ENCODE measurements at places on chromosomes 13 and 19.

GRCh38 chr19:7106711-7107657 lies 37.5 kb downstream of the ZNF557 start:
- DNase-seq: no peak

DNA sequence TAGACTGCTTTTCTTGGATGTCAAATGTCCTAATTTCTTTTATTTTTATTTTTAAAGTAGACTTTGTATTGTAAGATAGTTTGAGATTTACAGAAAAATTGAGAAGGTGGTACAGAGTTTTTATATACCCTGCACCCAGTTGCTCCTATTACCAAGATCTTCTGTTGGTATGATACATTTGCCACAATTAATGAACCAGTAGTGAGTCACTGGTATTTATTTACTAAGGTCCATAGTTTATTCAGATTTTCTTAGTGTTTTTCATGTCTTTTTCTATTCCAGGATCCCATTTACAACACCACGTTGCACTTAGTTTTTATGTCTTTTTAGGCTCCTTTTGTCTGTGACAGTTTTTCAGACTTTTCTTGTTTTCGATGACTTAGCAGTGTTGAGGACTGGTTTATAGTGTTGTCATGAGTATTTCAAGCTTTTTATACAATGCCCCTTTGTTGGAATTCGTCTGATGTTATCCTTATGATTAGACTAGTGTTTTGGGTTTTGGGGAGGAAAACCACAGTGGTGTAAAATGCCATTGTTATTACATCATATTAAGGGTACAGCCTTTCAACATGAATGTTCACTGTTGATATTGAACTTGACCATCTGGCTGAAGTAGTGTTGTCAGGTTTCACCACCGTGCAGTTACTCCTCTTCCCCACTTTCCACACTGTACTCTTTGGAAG lies 35.9 kb downstream of the COG3 start:
- no peak for DNase-seq

- no peak for DNase-seq
These were observed 2678.4 kb downstream of the PCDH9 start for GRCh38 chr13:64551755-64552154.

DNA sequence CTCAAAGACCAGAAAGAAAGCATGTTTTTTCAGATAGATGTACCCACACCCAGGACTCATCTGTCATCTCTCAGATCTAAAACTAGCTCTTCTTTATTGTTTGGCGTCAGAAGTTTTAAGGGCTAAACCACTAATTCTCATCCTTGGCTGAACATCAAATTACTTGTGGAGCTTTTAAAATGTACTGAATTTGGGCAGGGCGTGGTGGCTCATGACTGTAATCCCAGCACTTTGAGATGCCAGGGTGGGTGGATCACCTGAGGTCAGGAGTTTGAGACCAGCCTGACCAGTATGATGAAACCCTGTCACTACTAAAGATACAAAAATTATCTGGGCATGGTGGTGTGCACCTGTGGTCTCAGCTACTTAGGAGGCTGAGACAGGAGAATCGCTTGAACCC lies 47.4 kb downstream of the RCBTB2 start:
- no peak for DNase-seq

- DNase-seq: no peak
These were observed 4.1 kb downstream of the IER2 start for GRCh38 chr19:13154241-13154778.

GRCh38 chr19:35935911-35936737 lies at the start of gene LRFN3:
Gene LRFN3, plus strand, starts transcription at chr19:35936374. Its CDS starts 3,052 bp downstream, at chr19:35939426.
- DNase-seq: peak; percentile 8

GRCh38 chr13:33512880-33513554 lies 227.5 kb upstream of the STARD13 start:
- DNase-seq: no peak

DNA sequence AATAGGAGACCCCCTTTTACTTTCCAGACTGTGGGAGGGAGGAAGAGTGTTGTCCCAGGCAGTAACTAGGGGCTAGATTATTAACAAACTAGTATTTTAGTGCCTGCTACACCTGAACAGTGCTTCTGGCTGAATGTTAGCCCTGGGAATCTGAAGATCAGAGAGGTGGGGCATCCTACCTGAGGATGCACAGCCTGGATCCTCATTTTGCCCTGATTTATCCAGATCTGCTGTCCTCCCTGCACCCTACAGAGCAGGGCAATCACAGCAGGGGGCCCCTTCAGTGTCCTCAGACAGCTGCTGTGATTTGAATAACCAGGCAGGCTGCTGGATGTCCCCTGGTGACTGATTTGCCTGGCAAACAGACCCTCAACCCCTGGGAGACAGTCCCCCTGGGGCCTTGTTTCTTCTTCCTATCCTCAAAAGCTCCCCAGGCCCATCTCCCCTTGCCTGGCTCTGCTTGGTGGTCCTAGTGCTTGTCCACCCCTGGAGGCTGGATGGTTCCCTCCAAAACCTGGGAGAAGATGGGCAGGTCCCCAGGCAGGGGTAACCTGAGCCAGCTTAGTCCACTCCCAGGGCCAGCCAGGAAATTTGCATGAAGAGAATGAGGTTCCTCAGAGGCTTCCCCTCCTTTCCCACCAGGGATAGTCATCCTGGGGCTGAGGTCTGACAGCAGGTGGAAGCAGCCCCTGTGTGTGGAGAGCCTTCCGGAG lies at the start of gene OVOL3:
Gene OVOL3 (plus strand): TSS at position 657 of the 713 bp plus-strand sequence. CDS start 60 bp downstream, outside the sequence.
- no peak for DNase-seq

DNA sequence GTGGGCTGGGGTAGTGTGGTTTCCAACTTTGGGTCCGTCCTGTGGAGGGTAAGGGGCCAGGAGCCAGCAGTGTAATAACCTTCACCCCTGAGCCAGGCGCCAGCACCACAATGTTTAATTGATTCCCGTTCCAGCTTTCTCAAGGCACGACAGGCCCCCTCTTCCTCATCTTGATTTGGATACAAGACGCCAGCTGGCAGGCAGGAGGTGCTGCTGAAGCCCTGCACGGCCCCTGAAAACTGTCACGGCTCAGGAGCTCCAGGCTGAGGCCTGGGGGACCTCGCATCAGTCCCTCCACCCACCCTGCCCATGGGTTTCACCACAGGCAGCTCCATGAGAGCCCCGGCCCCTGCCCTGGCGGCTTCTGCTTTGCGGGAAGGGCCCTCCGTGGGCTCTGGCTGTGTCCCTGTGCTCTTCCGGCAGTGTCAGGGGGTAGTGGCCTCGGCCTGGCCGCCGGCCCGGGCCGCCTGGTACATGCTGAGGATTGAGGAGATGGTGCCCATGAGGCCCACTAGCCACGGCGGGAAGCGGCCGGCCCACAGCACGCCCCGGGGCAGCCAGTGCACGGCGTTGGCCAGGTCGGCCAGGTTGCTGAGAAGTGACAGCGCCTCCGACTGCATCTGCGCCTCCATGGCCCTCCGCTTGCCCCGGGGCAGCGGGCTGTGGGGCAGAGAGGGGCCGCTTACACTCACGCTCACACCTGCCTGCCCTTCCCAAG lies 11.9 kb downstream of the PEX11G start:
- no peak for DNase-seq

DNA sequence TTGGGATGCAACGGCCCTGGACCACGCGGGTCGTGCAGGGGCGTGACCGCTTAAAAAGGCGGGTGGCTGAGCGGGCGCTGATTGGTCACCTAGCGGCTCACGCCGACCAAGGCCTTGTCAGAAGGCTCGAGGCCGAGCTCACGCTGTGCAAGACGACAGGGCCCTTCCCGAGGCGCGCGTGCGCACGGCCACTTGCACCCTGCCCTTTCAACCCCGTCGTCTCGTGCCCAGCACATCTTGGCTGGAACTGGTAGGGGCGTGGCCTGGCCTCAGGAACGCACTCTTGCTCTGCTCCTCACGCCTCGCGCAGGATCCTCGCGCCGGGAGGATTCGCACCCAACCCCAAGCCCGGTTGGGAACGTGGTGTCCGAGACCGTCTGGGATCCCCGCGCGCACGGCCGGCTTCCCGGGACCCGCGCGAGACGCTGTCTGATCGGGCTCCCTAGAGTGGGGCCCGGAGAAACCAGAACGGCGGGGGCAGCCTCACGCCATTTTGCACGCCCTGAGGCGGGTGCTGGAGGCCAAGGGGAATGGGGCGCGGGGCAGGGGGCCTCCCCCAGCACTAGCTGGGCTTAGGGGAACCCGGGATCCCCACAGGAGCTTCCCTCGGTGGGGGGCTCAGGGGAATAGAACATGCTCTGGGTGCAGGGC lies at the start of gene MEIOSIN:
Gene MEIOSIN (plus strand): TSS at position 280 of the 651 bp plus-strand sequence. CDS start 1,938 bp downstream, outside the sequence.
- DNase-seq: no peak

- DNase-seq: no peak
These were observed at the start of gene CUL4A for GRCh38 chr13:113209336-113209758. Gene CUL4A, plus strand, starts transcription at chr13:113209613. Its CDS starts 15 bp downstream, at chr13:113209628.

DNA sequence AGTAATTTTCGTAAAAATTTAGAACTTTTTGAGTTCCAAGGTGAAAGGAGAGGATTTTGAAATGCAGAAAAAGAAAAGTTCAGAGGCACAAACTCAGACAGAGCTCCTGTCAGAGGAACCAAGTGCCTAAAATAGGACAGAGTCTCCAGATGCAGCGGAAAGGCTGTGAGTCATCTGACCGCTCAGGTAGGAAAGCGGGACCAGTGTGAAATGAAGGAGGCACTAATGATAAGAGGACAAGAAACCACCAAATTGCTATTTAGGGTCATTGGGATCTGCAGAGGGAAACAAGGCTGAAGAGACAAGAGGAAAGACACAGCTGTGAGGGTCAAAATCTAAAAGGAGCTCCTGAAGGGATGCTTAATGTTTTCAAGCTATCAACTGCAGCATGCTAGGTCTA lies 34.9 kb downstream of the IRS2 start:
- no peak for DNase-seq

GRCh38 chr19:884420-885211 lies 8.4 kb downstream of the MED16 start:
- DNase-seq: no peak

- DNase-seq: no peak
These were observed 857 bp upstream of the MAP2K7 start for GRCh38 chr19:7902796-7903243.

DNA sequence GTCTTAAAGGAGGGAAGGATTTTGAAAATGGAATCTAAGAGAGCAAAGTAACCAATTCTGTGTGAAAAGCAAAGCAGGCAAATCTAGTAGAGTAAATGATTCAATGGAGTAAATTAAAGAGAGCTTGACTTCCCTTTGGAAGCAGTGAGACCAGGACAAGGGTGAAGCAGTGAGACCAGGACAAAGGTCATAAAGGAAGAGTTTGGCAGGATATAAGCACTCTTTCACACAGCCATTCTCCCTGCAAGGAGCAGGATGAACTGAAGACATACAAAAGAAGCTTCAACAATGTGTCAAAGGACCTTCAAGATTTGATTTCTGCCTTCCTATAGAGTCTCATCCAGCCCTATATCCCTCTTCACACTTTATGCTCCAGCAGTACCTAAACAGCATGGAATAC lies 123.8 kb downstream of the ENOX1 start:
- no peak for DNase-seq

DNA sequence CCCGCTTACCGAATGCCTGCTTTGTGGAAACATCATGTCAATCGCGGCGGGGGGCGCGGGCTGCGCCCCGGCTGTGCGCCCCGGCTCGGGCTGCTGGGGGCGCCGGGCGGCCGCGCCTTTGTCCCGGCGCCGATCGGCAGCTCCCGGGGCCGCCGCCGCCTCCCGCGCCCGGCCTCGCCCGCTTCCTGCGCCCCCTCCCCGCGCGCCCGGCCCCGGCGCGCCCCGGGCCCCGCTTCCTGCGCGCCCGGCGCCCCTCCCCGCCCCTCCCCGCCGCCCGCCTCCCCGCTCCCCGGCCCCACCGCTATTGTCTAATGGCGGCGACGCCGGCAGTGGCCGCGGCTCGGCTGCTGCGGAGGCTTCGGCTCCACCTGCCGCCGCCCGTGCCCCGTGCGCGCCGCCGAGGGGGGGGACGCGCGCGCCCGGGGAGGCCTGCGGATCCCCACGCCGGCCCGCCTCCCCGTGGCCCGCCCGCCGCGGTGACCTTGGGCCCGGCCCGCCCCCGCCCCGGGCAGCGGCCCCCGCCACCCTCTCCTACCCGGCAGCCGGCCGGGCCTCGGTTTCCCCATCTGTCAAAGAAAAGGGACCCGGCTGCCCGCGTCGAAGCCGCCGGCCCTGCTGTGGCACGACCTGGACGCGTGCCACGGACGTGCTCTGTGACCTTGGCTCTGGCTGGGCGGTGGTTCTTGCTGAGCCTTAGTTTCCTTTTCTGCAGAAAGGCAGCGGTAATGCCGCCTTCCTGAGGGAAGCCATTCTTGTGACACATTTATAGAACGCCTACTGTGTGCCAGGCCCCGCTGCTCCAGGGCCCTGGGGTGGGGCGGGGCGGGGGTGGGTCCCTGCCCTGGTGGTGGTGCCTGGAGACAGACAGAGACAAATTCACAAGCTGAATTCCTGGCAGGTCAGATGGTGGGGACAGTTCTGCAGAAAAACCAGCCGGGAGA lies at the start of gene TLE5:
Gene TLE5 (minus strand): TSS at position 331 of the 941 bp plus-strand sequence. CDS start 295 bp downstream, at position 36.
- DNase-seq: peak; percentile 8

DNA sequence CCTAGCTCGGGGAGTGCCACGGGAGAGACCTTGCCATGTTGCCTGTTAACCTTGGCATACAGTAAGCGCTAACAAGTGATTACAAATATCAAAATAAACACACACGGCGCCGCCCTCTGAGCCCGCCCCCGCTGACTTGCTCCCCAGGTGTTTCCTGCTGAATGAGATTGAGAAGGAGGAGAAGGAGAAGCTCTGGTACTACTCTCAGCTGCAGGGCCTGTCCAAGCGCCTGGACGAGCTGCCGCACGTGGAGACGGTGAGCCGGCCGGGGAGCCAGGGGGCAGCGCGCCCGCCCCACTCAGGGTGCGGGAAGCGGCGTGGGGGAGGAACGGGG lies 5.0 kb downstream of the APC2 start:
- DNase-seq: peak; percentile 0

DNA sequence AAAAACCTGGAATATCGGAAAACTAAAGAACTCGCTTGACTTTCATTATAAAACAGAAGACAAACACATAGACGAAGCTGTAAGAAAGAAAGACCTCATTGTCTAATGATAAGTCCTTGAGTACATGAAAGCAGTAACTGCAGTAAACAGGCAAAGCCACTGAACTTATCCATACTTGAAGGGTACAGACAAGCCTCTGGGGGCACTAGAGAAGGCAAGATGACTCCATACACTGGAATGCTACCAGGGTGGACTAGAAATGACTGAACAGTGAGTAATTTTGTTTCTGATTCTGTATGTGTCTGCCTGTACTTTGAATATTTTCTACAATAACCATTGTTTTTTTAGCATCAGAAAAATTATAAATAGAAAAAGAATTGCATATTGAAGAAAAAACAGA lies 507.9 kb downstream of the UQCRFS1 start:
- no peak for DNase-seq

DNA sequence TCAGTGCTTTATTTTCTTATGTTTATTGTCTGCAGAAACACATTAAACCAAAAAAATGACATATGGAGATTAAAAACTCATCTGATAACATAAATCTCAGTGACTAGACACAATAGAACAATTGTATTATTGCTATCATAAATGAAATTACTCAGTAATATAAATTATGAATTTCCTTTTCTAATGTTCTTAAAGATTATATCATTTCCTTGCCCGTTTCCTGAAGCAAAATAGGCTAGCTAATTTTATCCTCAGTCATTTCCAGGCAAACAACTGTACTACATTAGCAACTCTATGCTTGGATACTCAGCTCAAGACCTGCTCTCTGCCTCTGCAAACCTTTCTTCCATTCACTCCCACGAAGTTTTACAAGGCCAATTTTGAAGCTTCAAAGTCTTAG lies 61.2 kb downstream of the RFC3 start:
- no peak for DNase-seq

- DNase-seq: no peak
These were observed 14.6 kb downstream of the KBTBD7 start for GRCh38 chr13:41179593-41180250.

Data from NCI-H2081 treated with DMSO at 0.1 percent for 48 hours (cell line).